ENCODE measurements at places on chromosomes 16 and 17.
A peak's percentile ranks its signal among the peaks of the same experiment; 100 is the strongest.

DNA sequence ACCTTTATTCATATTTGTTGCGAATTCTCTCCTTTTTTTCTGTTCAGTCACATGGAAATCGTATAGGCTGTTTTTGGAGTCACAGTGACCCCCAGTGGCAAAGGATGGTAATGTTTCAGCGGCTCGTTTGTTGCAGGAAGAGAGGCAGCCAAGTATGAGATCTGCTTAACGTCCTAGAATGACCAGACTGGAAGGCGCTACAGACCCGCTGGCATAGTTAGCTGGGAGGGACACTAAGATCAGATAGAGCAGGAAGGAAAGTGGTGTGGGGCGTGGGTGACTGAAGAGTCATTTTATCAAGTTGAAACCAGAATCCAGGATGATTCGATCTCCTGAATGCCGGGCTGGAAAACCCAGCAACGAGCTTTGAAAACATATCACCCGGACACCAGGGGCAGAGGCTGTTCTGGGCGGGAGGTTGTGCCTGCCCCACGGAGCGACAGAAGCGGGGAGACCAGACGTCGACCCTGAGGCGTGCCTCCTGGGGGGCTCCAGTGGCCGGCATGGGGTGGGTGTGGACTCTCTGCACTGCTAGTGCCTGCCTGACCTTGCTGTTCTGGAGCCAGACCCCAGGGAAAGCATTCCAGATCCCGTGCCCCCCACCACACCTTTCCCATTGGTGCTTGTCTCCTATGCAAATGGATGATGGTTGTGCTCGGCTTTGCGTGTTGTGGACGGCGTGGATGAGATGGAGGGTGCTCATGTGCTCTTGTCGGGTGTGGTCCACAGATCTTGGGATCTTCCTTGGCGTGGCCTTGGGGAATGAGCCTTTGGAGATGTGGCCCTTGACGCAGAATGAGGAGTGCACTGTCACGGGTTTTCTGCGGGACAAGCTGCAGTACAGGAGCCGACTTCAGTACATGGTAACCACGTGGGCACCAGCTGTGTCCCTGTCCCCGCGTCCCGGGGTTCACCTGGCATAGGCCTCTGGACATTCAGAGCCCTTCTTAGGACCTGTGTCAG, 7.7 kb downstream of the IL34 start:
- DNase-seq, result peak; percentile 63

DNA sequence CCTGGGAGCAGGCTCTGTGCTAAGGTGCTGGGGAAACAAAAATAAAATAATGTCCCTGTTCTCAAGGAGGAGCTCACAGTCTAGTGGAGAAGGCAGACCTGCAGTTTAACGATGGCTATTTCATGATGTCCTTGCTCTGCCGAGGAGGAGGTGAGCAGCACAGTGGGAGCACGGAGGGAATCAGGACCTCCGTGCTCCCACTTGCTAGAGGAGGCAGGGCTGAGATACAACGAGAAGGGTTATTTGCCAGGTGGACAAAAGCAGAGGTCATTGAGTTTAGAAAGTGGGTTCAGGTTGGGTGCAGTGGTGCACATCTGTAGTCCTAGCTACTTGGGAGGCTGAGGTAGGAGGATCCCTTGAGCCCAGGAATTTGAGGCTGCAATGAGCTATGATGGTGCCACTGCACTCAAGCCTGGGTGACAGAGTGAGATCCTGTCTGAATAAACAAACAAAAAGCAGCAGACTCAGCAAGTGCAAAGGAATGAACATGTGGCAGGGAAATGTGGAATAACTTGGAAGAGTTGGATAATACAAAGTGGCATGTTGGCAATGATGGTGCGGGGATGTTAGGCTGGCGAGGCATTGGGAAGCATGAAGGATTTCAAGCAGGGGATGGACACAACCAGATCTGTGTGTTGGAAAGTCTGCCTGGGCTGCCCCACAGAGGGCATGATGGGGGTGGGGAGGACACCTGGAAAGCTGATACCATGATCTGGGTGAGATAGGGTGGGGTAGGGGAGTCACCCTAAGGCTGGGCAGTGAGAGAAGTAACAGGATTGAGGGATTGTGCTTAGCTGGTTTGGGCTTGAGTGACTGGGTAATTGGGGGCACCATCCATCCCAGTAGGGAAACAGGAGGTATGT, 12.8 kb upstream of the TNS4 start:
- DNase-seq, result no peak

DNA sequence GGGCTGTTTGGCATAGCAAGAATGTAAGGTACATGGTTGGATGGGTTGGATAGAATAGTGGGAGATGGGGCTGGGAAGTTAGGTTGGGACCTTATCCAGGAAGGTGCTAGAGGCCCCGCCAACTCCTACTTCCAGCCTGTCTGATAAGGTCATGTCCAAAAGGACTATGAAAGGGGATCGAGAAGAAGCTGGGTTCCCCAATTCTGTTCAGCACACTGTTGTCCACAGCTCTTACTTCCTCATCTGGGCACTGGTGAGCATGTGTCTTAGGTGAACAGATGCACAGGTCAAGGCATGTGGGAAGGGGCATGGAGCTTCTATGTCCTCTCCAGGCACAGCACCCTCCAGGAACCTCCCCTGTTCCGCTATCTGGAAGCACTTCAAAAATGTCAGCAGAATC, 5.6 kb upstream of the ULK2 start:
- no peak for DNase-seq

GRCh38 chr17:77473615-77474226, 333.0 kb downstream of the SEC14L1 start:
- no peak for DNase-seq

All from activated T-helper 1 cell treated with anti-CD3 and anti-CD28 coated beads, Interleukin-2, amount 50 U/mL, for 16 hours (primary cell).